ENCODE measurements at places on chromosomes 2 and 18. TPM values are rescaled to one million over a fixed set of nuclear protein-coding genes. Genes with fewer than 3 reads are reported as not detected.

DNA sequence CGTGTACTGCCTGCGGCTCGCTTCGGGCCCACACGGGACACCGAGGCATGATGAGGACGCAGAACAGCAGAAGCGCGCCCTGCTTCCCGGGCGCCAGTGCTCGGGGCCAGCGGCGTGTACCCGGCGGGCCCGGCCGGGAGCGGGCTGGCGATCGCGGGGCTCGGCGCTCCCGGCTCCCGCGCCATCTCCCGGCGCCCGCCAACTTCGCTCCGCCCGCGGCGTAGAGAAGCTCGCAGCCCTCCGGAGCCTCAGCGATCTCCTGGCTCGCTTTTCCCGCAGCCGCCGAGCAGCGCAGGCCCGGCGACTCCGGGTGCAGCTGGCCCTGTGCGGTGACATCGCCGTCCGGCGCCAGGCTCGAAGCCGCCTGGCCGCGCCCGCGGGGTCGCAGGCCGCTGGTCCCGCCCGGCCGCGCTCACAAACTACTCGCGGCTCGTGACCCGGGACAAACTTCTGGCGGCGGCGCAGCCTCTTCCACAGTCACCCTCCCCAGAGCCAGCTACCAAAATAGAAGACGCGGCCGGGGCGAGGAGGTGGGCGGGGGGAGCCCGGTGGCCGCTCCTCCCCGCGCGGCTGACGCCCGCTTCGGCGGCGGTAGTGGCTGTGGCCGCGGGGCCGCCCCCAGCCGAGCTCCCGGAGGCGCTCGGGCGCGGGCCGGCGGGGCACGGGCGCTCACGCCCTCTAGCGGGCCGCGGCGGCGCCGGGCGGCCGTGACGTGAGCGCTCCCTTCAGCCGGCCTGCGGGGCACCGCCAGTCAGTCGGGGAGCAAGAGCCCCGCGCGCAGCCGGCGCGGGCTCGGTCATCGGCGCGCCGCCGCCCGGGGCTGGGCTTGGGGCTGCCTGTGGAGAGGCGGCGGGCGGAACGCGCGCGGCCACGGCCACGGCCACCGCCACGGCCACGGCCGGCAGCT is at the start of gene PTPRM:
PTPRM (plus strand) TSS at position 750 of the 907 bp plus-strand sequence. CDS start 503 bp downstream, outside the sequence.
- peak; percentile 76 for DNase-seq

DNA sequence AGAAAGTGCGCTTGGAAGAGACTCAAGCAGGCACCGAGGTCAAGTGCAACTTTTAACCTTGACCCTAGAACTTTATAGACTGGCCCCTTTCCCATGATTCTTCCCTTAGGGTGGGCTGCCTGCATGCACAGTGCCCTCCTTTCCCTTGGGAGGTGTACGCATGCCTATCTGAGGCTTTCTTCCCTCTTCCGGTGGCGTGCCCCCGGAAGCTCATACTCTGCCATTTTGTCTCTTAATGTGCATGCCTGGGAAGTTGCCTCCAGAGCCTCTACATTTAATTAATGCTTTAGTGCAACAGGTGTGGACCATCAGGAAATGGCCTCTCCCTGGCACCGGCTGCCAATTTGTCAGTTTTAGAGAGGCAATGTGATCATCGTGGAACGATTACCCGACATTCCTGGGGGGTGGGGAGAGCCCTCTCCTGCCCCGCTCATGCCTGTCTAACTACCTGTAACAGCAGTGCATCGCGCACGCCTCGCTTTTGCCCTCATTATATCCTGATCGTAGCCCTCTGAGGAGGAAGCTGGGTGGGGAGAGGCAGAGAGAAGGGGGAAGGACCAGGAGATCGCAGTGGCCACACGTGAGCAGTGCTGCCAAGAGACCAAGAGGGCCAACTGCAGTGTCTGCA is 194.8 kb downstream of the TFCP2L1 start:
- no peak for DNase-seq

DNA sequence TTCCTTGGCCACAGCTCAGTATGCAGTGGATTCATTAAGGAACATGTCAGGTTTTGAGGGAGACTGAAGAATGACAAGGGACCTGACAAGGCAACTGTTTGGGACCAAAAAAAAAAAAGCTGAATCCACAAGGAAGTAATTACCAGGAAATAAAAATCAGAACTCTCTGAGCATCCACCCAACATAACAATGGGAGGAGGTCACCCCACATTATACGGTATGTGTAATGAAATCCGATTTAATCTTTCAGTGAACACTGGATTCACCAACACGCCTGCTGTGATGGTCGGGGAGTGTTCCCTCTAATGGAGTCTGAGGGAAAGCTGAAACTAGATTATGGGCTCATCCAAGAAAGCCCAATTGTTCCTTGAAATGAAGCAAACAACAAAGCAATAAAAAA is 329.3 kb downstream of the ETAA1 start:
- DNase-seq = no peak

GRCh38 chr18:7953095-7953958 is 386.2 kb downstream of the PTPRM start:
- DNase-seq = peak; percentile 38

DNA sequence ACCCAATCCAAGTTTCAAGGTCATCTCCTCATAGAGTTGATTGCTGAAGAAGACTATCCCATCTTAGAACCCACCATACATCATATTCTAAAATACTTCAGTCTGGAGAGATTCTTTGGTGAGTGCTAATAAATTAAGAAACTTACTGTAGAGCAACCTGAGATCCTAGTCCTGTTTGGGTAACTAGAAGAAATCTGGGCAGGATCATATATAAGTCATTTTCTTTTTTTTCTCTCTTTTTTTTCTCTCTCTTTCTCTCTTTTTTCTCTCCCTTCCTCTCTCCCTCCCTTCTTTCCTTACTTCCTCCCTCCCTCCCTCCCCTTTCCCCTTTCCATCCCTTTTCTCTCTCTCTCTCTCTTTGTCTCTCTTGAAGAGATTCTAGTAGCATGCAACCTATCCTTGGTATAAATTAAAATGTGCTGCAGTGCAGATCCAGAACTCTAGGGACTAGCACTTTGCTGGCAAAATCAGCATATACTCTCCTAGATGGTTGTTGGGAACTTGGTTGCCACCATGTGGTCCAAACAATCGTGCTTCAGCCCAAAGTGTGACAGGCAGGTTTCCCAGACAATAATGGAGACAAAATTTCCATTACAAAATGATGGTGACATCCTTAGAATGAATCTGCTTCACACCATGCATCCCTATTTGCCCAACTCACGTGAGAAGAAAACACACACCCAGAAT is 399.4 kb upstream of the CELF4 start:
- no peak for DNase-seq

- no peak for DNase-seq
These were observed 70.8 kb downstream of the DHRS9 start for GRCh38 chr2:169139993-169140767.

- DNase-seq = no peak
These were observed 1119.7 kb upstream of the CNTNAP5 start for GRCh38 chr2:122905431-122905830.

The IL1F10 gene
- not detected for total RNA-seq

The AQP12A gene
- not detected for total RNA-seq

All from RPMI7951 (cell line).